ENCODE measurements at places on chromosomes 5 and 9.

DNA sequence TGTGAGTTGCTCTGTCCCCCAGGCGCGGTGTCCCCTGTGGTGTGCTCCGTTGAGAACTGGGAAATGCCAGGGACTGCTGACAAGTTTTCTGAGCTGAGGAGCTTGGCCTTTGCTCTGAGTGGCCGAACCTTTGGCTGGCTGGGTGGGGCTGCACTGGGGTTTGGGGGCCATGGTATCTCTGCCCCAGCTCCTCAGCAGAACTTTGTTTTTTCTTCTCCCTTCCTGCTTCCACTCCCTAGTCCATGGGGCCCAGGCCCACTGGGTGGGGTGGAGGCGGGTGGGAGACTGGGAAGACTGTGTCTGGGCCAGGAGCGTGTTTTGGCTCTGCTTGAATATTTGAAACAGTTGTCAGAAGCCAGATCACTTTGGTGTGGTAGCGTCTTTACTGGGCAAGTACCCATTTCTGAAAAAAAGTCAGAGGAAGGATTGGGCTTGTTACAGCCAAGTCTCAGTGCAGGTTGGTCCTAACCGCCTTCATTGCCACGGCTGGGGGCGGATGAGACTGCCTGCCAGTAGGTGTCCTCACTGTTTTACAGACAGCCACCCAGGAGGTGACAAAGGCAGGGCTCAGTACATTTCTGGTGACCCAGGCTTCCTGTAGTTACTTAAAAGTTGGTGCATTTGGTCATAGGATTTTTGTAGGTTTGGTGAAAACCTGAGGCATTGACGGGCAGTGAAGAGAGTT lies 92.7 kb downstream of the DAB2IP start:
- no peak for DNase-seq

- DNase-seq: no peak
Measured at GRCh38 chr5:87254035-87254434, 13.6 kb upstream of the RASA1 start.

GRCh38 chr9:129006328-129007034 lies 21.6 kb downstream of the SH3GLB2 start:
- peak; percentile 28 for DNase-seq

GRCh38 chr9:112777914-112778313 lies 27.4 kb downstream of the SNX30 start:
- DNase-seq: peak; percentile 27

GRCh38 chr9:108333530-108333983 lies 522.2 kb downstream of the ACTL7B start:
- no peak for DNase-seq

- DNase-seq: no peak
Measured at GRCh38 chr9:85615792-85616191, 126.0 kb downstream of the AGTPBP1 start.

GRCh38 chr9:126704157-126704891 lies 90.6 kb downstream of the LMX1B start:
- DNase-seq: no peak

- DNase-seq: no peak
Measured at GRCh38 chr9:17531642-17532254, 47.1 kb upstream of the SH3GL2 start.

GRCh38 chr5:107168086-107168485 lies 502.7 kb downstream of the EFNA5 start:
- no peak for DNase-seq

- no peak for DNase-seq
Measured at GRCh38 chr9:26310294-26310693, 582.3 kb downstream of the CAAP1 start.

DNA sequence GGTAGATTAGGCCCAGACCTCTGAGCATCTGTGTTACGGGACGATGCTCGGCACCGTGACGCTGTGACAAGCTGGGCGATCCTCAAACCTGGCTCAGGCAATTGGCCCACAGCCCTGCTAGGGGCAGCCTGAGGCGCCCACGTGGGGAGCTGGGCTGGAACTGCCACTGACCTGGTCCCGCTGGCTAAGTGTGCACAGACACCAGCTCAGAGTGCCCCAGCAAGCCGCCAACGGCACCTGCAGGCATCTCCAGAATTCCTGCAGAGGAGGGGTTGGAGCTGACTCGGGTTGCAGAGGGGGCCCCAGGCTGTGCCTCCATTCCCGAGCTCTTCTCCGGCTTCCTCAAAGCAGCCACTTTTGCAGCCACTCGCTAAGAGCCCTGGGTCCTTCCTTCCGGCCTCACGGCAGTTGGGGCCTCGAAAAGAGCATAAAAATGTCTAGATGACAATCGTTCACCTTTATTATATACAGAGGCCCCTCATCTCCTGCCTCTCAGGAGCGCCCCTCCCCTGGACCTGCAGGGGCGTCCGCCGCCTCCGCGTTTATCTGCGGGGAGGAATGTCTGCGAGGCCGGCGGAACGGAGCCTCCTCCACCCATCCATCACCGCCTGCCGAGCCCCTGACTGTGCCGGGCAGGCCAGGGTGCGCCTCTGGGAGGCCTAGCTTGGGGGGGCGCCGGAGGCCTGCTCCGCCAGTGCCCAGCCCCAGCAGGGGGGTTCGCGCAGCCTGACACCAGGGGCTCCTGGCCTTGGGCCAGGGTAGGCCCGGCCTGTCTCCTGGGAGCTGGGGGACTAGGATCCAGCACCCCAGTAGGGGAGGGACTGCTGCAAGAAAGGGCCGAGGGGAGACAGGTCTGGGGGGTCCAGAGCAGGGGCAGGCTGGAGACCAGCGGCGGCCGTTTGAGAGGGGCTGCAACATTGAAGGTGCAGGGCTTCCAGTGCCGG lies 144.9 kb downstream of the BARX1 start:
- no peak for DNase-seq

- DNase-seq: no peak
Measured at GRCh38 chr9:14560194-14560593, 133.0 kb downstream of the ZDHHC21 start.

- DNase-seq: no peak
Measured at GRCh38 chr5:80177236-80177635, 78.6 kb downstream of the SERINC5 start.

- no peak for DNase-seq
Measured at GRCh38 chr9:6923086-6923485, 165.3 kb downstream of the KDM4C start.

- DNase-seq: no peak
Measured at GRCh38 chr9:122173670-122174069, 14.0 kb downstream of the MORN5 start.

DNA sequence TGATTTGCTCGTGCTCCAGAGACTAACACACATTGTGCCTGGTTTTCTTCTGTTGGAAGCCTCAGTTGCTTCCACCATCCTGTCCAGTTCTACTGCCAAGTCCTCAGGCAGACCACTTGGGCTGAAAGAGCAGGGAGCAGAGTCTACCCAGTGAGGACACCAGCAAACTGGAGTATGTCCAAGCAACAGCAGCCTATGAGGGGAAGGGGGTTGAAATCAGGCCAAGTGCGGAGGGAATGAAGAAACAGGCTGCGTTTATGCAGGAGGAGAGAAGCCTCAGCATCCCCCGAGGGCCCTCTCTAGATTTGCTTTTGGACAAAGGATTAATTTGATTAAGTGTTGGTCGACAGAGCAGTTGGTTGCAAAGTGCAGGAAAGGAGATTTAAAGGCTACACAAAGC lies 14.5 kb downstream of the DOCK2 start:
- no peak for DNase-seq

- no peak for DNase-seq
Measured at GRCh38 chr5:63164838-63165535, 586.4 kb downstream of the LRRC70 start.

DNA sequence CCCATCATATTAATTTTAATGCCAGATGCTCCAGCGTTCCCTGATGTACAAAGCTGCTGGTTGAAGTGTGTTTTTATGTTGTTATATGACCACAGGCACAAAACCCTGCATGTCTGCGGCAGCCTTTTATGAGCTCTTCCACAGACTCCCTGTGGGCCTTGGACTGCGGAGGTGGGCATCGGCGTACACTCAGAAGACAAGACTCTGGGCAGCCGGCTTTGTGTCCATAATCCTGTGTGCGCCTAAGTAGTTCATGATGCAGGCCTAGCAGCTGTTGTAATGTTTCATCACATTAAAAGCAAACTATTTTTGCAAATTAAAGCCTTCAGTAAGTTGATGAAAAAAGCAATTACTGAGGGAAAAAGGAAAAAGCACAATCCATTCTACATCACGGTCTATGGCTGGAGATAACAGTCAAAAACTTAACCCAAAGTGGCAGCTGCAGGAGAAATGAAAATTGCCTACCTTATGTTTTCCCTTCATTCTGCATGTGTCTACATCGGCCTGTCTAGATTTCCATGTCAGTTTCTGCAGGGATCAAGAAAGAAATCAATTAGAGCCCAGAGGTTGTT lies 78.8 kb downstream of the SEMA6A start:
- no peak for DNase-seq

GRCh38 chr5:127987354-127988145 lies 96.0 kb upstream of the SLC12A2 start:
- no peak for DNase-seq

DNA sequence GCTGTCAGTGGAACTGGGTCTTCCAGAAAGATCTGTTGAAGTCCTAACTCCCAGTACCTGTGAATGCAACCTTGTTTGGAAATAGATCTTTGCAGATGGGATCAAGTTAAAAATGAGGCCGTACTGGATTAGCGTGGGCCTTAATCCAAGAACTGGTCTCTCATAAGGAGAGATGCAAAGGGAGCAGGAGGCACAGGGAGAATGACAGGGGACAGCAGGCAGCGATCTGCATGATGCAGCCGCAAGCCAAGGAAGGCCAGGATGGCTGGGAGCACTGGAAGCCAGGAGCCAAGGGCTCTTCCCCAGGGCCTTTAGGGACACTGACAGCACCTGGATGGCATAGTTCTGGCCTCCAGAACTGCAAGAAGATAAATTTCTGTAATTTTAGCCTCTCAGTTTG lies 114.4 kb downstream of the ICE1 start:
- DNase-seq: no peak

- no peak for DNase-seq
Measured at GRCh38 chr5:139565411-139566305, 4.5 kb downstream of the UBE2D2 start.

DNA sequence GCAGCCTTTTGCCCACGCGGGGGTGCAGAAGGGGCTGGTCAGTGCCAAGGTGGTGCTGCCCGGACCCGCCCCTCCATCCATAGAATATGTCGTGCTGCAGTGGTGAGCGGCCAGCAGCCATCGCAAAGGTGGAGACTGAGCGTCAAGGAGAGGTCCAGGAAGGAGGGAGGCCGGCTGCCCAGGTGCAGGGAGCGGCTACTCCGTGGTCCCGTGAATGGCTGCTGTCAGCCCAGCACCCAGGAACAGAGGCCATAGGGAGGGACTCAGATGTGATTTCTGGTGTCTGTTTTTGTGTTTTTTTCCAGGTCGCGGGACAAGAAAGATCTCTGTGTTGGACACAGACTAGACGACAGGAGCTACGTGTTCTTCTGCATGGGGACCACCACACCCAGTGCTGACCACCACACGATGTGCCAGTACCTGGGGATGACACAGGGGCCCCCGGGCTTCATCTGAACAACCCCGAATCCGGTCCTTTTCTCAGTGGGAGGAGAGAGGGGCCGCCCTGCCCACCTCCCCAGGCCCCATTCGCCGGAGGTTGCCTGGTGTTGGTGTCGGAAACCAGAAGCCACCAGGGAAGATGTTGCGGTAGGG lies 29.0 kb downstream of the PAEP start:
- no peak for DNase-seq

- no peak for DNase-seq
Measured at GRCh38 chr5:92574023-92574422, 1007.0 kb downstream of the NR2F1-AS1 start.

GRCh38 chr9:110807956-110808598 lies 139.5 kb downstream of the MUSK start:
- no peak for DNase-seq

GRCh38 chr5:33174383-33174782 lies 266.4 kb upstream of the TARS1 start:
- no peak for DNase-seq

GRCh38 chr9:71665247-71665646 lies 103.1 kb downstream of the CEMIP2 start:
- no peak for DNase-seq

DNA sequence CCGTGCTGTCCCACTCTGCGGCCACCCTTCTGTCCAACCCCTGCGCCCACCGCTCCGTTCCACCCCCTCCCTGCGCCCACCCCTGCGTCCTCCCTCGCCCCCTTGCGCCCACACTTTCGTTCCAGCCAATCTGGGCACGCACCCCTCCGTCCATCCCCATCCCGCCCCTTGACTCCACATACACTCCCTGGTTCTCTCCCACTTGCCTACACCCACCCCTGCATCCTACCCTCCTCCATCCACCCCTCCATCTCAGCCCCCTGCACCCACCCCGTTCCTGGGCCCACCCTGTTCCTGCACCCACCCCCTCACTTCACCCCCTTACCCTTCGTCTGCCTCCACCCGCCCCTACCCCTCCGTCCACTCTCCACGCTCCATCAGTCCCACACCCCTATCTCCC lies 7.0 kb downstream of the ADAMTS13 start:
- DNase-seq: no peak

GRCh38 chr9:114804505-114804904 lies 1.3 kb downstream of the TNFSF15 start:
- DNase-seq: no peak

DNA sequence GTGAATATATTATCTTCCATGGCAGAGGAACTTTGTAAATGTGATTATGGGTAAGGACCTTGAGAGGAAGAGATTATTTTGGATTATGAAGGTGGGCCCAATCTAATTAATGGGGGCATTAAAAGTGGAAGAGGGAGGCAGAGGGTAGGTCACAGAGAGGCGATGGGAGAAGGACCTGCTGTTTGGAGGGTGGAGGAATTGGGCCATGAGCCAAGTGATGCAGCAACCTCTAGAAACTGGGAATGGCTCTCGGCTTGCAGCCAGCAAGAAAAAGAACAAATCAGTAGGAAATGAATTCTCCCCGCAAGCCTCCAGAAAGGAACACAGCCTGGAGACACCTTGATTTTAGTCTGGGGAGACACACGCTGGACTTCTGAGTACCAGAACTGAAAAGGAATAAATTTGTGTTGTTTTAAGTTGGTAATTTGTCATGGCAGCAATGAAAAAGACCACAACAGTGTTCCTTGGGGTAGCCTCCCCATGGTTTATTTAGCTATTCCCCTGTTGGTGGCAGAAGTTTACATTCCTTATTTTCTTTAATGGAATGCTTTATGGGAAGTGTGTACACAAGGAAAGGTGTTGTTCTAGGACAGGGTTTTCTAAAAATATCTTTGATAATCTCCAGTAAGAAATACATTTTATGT lies 103.6 kb downstream of the HSPA4 start:
- no peak for DNase-seq

- DNase-seq: no peak
Measured at GRCh38 chr5:72376381-72376780, 56.2 kb downstream of the PTCD2 start.

DNA sequence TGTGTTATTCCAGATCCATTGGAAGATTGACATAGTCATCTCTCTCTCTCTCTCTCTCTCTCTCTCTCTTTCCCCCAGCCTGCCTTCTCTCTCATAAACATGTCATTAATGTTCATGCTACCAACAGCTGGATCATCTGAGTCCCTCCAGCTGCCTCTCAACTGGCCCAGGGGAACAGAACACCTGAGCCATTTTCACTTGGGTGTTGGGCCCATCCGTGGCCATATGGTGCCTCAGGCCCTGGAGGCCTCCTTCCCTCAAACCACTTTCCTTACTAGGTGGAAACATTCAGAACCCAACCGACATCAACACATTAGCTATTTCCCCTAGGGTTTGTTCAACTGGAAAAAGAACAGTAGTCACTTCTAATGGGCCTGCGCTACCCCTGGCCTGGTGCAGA lies 196.2 kb downstream of the FRMD3 start:
- no peak for DNase-seq

GRCh38 chr9:112849363-112849922 lies 41.2 kb downstream of the SLC46A2 start:
- DNase-seq: no peak

All from NCI-H2029 (cell line).